ENCODE measurements at places on chromosomes 3 and 15.

- no peak for DNase-seq
Observed at GRCh38 chr3:146380046-146380445, 89.3 kb downstream of the PLSCR2 start.

DNA sequence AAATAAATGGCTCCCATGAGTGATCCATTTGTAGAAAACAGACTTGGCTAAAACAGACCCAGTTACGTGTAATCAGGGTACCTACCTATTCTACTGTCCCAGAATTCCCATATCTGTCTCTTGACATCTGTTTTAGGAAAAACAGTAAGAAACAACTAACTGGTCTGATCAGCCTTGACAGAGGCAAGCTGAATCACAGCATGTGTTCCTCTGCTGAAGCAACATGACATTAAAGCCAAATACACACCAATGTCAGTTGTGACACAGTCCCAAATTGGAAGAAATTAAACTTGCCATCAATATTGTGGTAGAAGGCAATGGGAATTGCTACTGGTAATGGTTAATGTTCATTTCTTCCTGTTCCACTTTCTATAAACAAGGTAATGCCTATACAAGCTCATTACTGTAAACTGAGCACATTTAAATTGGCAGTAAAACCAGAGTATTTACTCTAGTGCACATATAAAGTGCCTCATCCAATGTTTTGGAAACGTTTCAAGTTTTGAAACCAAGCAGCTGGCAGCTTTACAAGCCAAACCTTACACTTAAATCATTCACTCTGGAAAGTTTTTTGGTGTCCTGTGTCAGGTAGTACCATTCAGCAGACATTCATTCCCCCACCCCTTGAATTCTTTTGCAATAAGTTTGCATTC, 27.0 kb downstream of the ALDH1A2 start:
- DNase-seq = no peak

DNA sequence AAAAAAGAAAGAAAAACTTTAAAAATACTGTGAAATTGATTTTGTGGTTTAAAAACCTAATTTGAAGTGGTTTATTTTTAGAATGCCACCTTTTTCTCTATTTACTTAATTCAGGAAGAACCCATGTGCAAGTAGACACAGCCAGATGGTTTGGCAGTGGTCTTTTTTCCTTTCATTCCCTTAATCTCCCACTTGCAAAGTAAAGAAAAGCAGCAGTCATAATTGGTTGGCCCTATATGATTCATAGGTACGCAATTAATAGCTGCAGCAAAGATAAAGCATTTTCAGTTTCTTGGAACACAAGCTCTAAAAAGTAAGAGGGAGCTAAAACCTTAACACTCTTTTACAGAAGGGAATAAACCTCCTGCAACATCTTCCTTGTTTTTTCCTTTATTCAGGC, 115.3 kb downstream of the MECOM start:
- no peak for DNase-seq

GRCh38 chr3:86995537-86995936, 4.6 kb upstream of the VGLL3 start:
- no peak for DNase-seq

- DNase-seq = no peak
Observed at GRCh38 chr3:94671078-94671477, 608.2 kb downstream of the NSUN3 start.

GRCh38 chr15:29731865-29732264, 90.4 kb downstream of the TJP1 start:
- DNase-seq = no peak

- DNase-seq = no peak
Observed at GRCh38 chr3:24812116-24812515, 317.5 kb upstream of the THRB start.

DNA sequence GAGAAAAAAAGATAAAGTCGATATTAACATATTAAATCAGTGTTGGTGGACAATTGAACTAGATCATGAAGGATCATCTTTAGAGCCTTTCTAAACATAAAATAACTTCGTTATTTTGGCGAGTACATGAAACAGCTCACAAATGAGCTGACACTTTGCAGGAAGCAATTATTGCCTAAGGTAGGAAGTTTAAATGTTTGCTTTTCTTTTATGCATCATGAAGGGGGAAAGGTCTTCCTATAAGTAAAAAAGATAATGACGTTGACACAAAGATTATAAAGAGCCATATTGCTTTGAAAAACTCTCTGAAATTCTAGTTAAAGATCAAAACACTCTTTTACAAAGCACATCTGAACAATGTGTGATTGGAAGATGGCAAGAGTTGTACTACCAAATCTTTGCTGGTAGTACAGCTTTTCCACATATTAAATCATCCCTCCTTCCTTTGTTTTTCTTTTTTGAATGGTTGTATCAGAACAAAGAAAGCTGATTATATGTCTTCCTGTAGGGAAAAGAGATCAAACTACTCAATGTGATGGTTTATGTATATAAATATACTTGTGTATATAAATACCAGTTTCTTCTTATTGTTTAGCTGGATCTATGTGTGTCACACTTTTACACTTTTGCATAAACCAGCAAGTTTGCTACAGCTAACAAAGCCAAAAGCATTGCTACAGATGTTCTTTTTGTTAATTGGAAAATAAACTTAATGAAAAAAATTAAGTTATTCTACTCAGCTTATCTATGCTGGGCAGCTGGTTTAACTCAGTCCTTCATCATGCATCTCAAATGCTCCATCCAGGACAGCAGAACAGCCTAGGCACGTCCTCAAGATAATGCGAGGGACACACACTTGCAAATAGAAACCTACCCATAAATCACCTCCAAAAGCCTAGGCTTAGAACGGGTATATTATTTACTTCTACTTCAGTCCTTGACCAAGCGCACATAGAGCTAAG, 850.8 kb upstream of the ROBO1 start:
- no peak for DNase-seq

DNA sequence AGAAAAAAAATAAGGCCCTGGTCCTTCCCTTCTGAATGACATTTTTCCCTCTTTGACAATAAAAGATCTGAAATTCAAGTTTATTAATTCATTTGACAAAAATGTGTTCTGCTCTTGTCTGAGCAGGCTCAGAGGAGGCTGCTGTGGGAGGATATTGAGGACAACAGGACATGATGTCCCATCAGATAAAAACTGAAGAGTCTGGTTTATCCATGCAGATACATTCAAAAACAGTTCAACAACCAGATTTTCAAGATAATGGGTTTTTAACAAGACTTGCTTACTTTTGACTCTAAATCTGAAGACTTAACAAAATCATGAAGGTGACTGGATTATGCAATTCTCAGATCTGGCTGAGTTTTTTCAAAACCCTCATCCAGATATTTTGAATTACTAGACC, 36.9 kb upstream of the STRIT1 start:
- DNase-seq = no peak

- no peak for DNase-seq
Observed at GRCh38 chr3:171950373-171950772, 89.0 kb upstream of the FNDC3B start.

GRCh38 chr3:116034794-116035193, 410.5 kb downstream of the LSAMP start:
- no peak for DNase-seq

Data from central memory CD4-positive, alpha-beta T cell (primary cell).